ENCODE measurements at places on chromosomes 12 and 14.

- DNase-seq: no peak
Measured at GRCh38 chr14:105058521-105059034, 6.7 kb downstream of the GPR132 start.

- peak; percentile 80 for DNase-seq
Measured at GRCh38 chr12:120640861-120641833, 721 bp downstream of the CABP1 start.

DNA sequence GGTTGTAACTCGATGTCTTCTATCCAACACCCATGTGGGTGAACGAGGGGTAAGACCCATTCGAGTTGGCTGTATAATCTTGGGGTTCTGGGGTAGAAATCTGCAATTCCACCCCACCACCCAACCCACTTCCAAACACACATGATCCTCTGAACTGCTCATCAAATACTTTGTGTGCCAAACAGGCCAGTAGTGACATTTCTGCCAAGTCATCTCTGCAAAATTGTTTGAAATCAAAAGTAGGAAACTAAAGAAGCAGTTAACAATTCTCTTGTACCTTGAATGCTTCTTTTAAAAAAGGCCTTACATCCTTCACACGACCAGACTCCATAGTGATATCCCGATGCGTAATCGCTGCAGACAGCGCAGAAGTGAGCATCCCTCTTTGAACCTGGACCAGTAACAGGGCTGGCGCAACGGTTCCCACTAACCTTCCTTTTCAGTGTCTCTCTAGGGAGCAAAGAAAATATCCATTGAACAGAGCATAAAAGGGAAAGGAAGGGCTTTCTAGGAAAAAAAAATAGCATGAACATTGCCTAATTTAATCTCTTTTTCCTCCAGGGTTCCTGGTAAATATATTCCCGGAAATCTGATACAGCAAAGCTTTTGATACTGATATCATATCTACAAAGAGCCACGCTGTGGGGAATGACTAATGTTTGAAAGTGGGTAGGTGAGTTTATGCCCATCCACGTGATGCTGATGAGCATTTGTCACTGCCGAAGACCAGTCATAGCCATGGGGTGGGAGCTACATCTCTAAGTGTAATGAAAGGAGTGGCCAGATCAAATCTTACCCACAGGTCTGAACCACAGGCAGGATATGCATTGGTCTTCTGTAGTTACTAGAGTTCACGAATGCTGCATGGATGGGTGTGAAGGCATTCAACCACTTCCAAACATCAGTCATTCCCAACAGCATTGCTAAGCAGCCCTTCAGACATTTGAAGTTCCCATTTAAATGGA, 14.2 kb downstream of the ESR2 start:
- peak; percentile 82 for DNase-seq

DNA sequence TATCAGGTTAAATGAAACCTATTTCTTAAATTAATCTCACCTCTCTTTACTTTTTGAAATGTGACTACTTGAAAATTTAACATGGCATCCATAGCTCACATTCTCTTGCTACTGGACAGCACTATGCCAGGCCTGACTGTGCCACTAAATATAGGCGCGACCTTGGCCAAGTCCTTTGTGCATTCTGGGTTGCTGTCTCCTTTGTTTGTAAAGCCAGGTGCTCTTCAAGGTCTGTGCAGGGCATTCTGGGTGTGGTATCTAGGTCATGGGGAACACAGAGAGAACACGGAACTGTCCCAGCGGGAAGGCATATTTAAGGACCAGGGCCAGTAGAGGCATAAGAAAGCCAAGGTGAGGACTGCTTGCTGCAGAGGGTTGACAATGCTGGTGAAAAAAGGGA, 121.2 kb downstream of the ZNF664 start:
- DNase-seq: no peak

DNA sequence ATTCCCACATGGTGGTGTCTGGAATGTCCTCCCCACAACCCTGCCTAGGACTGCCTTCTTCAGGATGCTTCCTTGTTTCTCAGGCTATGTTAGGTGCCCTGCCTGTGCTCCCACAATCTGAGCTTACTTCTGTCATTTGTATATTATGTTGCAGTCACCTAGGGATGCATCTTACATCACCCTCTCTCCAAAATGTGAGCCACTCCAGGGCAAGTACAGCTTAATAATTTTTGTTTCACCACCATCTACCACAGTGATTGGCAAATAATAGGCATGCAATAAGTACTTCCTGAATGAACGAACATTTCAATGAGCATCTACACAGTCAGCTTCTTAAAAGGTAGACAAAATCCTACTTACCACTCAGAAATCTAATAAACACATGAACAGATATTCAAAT, 37.6 kb downstream of the ZFYVE26 start:
- DNase-seq: peak; percentile 6

GRCh38 chr12:93852173-93852591, 175.0 kb downstream of the CRADD start:
- no peak for DNase-seq

DNA sequence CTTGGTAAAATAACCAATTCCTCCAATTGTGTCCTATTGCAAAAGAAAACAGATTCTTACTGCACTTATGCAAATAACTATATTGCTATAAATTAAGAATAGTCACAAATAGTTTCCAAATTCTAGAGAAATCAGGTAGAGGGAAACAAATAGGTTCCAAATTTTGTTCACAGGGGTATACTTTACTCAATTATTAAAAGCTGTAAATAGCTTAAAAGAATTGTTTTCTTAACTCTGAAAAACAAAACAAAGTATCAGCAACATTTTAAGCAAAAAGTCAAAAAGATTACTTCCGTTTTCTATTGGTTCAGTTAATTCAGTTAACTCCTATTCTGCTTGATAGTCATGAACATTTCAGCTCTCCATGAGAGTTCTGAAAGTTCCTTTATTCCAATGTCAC, 85.6 kb upstream of the PPP4R3A start:
- no peak for DNase-seq

DNA sequence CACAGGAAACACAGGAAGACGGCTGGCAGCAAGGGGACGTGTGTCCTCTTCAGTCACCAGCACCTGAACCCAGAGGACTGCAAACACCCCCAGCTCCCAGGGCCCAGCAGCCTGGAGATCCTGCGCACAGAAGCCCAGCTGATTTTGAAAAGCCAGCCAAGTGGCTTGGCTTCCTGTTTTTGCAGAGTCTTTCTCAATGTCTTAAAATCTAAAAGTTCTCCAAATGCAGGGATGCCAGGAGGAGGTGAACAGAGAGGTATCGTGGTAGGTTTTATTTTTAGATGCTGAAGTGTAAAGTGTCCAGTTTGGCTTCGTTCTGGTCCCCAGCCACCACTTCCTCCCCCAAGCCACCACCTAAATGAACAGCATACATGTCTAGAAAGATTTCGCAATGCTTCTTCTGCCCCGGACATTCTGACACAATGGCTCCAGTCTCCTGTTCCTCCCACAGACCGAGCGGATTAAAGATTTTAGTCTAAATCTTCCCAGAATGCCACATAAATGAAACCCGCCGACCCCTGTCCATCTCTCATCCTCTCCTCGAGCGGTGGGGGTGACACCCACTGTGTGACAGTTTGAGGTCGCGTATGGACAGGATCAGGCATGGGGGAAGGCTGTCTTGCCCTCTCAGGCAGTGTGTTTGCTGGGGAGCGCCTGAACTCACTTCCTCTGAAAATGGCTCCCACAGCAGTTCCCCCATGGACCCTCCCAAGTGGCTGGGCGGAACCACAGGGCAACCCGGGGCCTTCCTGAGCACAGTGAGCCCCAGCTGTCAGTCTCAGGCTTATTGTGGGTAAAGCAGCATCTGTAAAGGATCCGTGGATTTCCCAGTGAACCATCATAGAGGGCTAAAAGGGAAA, 41.6 kb downstream of the ITPK1 start:
- DNase-seq: peak; percentile 78

DNA sequence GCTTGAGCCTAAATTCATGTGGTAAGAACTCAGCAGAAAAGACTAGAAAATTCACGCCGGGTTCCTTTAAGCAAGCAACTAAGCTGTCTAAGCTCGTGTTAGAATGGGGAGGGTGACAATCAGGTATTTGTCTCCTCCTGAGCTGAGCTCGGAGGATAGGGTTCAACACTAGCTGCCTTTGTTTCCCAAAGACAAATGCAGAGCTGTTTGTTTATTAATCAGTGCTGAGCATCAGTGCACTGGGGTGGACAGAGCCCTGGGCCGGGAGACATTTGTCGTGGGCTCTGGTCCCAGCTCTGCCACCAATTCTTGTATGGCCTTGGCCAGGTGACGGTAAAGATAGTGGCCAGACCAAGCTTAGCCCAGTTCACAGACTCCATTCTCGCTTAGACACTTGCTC, 43.7 kb downstream of the DEGS2 start:
- DNase-seq: no peak

DNA sequence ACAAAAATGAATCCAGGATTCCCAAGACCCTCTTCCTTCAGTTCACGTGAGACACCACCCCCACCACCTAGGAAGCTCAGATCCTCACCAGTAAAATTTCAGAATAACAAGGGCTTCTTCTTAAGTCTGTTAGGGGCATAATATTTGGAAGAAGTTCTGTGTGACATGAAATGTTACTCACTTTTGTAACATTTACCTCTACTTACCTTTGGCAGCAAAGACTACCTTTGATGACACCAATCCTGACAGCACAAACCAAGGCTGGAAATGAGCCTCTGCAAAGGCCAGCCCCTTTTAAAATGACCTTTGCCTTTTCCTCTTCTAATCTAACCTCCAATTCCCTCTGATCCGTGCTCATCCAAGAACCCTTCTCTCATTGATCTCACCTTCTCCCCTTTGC, 19.4 kb upstream of the KRT77 start:
- no peak for DNase-seq

DNA sequence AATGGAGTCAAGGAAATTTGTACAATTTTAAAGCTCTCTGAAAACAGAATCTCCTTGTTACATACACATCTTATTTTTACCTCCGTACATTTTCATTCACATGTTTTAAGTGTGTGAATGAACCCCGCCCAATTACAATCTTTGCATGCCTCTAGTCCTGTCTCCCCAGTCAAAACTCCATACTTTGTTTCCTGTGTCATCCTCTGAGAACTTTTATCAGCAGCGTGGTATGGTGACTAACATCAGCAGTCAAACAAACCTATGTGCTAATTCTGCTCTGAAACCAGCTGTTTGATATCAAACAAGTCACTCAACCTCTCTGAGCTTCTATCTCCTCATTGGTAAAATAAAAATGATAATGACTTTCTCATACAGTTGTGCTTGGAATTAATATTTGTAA, 15.8 kb upstream of the ERGIC2 start:
- no peak for DNase-seq

- DNase-seq: no peak
Measured at GRCh38 chr12:92132288-92132687, 13.4 kb downstream of the BTG1 start.

GRCh38 chr14:62381311-62382070, 619.3 kb downstream of the SNAPC1 start:
- no peak for DNase-seq

DNA sequence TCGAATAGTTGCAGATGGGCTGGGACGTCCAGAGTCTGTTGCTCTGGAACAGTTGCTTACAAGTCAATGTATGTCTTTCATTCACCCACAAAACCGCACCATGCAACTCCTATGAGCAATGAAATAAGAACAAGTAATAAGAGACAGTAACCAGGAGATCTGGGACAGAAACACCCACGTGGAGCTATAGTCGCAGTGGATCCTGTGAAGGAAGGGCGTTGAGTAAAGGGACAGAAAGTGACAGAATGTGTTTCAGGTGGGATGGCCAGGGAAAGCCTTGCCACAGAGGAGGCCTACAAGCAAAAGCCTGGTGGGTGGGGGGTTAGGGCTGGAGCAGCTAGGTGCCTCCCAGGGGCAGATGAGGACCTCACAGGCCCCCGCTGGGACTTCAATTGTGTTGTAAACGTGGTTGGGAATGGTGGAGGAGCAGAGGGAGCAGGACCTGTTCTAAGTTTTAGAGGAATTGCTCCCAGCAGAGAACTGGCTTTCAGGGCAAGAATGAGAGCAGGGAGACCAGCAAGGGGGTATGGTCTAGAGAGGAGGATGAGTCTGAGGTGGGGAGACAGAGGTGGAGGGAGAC, 86.7 kb upstream of the FZD10 start:
- no peak for DNase-seq

DNA sequence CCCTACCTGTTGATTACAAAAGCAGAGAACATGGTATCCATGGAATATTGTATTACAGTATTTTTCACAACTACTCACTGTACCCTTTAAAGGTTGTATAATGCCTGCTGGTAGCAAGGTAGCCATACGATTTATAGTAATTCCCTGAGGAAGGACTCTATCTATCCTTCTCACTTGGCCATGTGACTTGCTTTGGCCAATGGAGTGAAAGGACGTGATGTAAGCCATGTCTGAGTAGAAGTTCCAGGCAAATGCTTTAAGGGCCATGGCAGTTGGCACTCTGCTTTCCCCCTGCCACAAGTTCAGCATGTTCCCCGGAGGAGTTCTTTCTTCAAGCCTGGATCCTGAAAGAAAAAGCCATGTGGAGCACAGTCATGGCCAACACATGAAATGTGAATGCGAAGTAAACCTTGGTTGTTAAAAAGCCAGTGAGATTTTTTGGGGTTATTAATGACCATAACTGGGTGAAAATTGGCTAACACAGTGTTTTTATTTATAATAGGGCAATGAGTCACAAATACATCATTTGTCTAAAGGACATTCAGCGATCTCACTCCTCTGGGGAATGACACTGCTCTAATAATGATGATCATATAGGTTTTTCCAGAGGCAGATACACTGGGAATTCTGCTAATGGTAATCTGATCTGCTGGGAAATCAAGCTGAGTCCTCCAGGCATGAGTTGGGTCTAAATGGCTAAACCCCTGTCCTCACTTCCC, 67.4 kb upstream of the SLC38A2 start:
- DNase-seq: no peak

GRCh38 chr12:55716582-55716957, 724 bp downstream of the BLOC1S1 start:
- DNase-seq: no peak
